ENCODE measurements at places on chromosomes 6 and 20.
A peak's percentile ranks its signal among the peaks of the same experiment; 100 is the strongest.

DNA sequence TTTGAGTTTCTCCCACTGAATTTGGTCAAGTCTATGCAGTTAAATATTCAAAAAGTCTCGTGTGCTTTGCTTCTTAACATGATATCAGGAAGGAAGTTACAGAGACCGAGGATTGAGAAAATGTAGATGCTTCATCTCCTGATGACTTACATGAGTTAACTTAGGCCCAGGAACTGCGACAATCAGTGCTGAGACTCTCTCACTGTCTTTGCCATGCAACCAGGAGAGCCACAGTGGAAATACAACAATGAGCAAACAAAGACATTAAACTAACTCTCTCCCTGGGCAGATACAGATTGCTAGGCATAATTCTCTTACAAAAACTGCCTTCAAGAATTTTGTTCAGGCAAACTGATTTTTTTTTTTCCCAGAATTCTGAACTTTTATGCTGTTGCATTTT lies 440.6 kb upstream of the EPHA7 start:
- no peak for DNase-seq

DNA sequence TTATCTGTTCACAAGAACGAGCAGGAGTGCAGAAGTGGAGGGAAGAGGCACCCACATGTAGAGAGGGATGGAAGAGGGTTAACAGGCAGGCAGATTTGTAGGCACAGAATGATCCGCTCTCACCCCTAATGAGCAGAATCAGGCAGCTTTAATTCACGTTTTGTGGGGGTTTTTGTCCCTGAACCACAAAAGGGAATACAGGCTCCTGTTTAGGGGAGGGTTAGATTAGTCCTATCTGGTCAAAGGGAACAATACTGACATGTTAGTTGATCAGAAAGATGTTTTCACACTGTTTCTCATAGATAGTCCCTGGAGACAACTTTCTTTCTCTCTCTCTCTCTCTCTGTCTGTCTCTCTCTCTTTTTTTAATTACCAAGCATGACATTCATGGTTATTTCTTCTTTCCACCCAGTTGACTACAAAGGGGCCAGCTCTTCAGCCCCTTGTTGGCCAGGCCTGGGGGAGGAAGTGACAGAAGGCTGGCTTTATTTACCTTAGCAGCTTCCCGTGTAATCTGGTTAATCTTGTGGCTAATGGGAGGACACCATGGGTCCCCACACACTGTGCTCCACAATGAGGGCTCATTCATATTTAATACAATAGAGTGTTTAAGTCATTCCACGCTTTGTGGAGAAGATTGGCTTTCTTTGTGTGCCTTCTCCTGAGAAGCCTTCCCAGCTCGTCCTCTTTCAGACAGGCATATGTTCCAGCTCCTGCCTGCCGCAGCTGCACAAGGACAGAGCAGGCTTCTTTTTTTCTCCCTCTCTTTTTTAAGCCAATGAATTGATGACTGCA lies 958.8 kb downstream of the TFAP2A start:
- DNase-seq, result no peak

DNA sequence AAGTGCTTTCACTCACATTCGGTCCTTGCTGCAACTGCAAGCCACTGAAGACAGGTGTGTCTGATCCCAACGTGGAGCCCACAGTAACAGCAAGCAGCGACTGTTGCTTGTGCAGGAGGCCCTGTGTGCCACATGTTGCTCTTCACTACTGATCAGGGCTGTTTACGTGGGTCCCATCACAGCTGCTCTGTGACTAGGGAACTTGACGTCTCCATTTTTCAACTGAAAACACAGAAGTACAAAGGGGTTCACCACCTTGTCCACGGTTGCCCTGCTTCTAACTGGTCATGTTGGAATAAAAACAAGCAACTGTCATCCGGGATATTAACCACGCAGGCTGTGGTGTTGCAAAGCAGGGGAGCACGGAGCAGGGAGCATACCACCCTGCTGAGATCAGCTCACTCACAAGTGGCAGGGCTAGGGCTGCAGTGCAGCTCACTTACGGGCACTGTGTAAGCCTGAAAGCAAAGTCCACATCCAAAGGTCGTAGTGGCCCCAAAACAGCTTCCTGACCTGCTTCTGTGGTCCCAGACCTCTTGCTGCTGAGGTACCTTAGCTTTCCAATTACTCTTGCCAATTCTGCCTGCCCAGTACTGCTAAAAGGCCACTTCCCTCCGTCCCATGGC lies 105.8 kb upstream of the DUSP22 start:
- DNase-seq, result peak; percentile 9

DNA sequence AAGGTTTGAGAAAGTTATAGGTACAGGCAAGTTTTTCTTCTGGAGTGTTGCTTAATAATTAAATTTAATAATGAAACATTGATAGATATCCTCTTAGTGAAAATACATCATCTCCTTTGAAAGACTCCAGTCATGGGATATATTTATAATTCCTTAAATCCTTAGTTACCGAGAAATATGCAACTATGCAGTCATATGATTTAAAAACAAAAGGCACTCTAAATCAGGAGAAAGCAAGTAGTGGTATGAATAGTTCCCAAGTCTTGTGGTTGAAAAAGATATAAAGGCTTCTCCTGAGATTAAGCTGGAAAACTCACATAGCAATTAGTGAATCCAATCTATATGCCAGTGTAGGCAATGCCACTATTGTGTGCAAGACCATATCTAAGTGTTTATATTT lies 475.4 kb downstream of the EYS start:
- no peak for DNase-seq

GRCh38 chr6:131362070-131362469 lies 211.0 kb upstream of the ARG1 start:
- no peak for DNase-seq

DNA sequence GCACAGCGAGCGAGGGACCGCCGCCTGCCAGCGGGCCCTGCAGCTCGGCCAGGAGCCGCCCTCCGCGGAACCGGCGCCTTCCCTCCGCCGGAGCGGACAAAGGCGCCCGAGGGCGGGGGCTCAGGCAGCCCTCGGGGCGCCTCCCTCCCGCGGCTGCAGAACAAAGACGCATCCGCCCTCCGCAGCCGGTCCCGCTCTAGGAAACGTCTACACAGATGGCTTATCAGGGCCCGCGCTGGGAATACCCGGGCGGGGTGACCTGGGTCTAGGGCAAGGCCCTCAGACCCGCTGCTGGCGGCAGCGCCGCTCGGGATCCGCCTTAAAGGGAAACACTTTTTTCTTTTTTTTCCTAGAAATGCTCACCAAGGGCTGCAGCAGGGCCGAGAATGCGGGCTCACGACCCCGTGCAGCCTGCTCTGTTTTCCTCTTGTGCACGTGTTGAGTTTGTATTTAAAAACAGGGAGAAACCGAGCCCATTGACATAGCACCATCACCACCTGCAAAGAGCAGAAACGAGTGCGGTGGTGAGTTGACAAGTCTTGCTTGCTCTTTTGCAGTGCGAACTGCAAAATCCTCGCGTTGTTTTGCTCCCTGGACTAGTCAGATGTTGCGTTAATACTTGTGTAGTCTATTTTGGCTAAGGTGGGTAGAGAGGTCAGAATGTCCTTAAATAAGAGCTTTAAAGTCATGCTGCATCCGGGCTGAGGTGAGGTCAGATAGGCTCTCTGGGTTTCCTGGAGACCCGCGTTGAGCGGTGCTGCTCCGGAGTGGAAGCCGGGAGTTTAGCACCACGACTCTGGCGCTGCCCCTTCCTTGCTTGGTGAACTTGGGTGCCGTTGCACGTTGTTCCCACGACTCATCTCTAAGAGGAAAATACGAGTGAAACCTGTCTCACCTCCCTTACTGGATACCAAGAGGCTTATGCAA lies 1.1 kb upstream of the RPS6KA2 start:
- peak; percentile 53 for DNase-seq

GRCh38 chr6:121791396-121792315 lies 356.2 kb downstream of the GJA1 start:
- DNase-seq, result peak; percentile 81

GRCh38 chr20:34452281-34452982 lies 63.8 kb upstream of the DYNLRB1 start:
- peak; percentile 40 for DNase-seq

- DNase-seq, result peak; percentile 79
Measured at GRCh38 chr6:111757342-111757741, 115.9 kb downstream of the FYN start.

- no peak for DNase-seq
Measured at GRCh38 chr6:20680697-20681165, 146.5 kb downstream of the CDKAL1 start.

- no peak for DNase-seq
Measured at GRCh38 chr6:63278916-63279315, 40.9 kb downstream of the LGSN start.

- DNase-seq, result peak; percentile 63
Measured at GRCh38 chr6:105849746-105850145, 236.4 kb upstream of the PRDM1 start.

GRCh38 chr20:2894221-2894620 lies 20.9 kb downstream of the PTPRA start:
- no peak for DNase-seq

All from fibroblast of skin of right biceps (primary cell).